ENCODE measurements at places on chromosomes 6 and 20. TPM values are rescaled to one million over a fixed set of nuclear protein-coding genes. Genes with fewer than 3 reads are reported as not detected.

Gene CCN6
- total RNA-seq: not detected

Gene EMILIN3
- total RNA-seq: not detected

Gene ERVFRD-1
- total RNA-seq: not detected

Gene EYA2
- total RNA-seq: not detected

Gene PERP
- total RNA-seq: 24.8 TPM

Gene SPATS1
- not detected for total RNA-seq

Gene RAD21L1
- total RNA-seq: not detected

Gene GMNN
- total RNA-seq: 8.4 TPM

Gene TFAP2C
- 12.3 TPM for total RNA-seq

Gene GRM1
- not detected for total RNA-seq

Gene PRL
- not detected for total RNA-seq

Gene DEFB124
- not detected for total RNA-seq

Gene ENPP3
- total RNA-seq: not detected

- no peak for DNase-seq
Observed at GRCh38 chr6:155254139-155254538, 9.7 kb upstream of the CLDN20 start.

GRCh38 chr20:44388466-44389023 is 33.0 kb downstream of the HNF4A start:
- DNase-seq: peak; percentile 78

GRCh38 chr6:111184827-111185532 is 97.7 kb downstream of the SLC16A10 start:
- no peak for DNase-seq

DNA sequence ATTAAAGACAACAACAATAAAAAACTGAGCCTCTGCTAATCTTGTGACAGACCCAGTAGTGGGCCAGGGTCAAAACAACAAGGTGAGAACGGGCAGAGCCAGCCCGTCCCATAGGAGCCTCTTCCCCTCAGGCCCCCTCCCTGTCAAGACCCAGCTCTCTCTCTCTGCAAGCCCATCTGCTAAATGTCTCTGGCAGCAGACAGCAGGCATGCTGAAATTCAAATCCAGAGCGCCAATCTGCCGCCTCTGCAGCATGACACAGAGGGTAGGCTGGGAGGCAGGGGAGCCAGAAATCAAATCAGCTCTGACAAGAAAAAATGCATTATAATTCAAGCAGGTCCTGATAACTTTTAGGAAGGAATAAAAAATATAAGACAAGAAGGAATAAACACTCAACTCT is 26.3 kb downstream of the METTL24 start:
- peak; percentile 63 for DNase-seq

- peak; percentile 57 for DNase-seq
Observed at GRCh38 chr20:48538058-48538825, 289.6 kb downstream of the PREX1 start.

DNA sequence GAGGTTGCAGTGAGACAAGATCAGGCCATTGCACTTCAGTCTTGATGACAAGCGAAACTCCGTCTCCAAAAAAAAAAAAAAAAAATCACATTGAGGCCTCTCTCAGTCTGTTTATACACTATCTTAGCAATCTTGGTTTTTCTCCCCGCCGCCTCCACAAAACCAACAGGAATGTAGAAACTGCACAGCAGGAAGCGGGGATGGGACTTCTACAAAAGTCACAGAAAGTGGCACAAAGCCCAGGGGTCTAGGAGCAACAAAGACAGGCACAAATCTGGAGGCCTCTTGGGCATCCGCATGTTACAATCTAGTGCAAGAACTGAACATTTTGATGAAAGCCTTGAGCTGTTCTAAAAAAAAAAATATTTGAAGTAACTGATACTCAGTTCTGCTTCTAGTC is 48.6 kb downstream of the KDM1B start:
- no peak for DNase-seq

- DNase-seq: peak; percentile 92
Observed at GRCh38 chr6:36853325-36853724, 14.1 kb upstream of the CPNE5 start.

- peak; percentile 86 for DNase-seq
Observed at GRCh38 chr6:35731736-35732532, 4.9 kb upstream of the ARMC12 start.

- DNase-seq: peak; percentile 27
Observed at GRCh38 chr20:58478141-58478805, 36.9 kb downstream of the APCDD1L start.

GRCh38 chr6:34795836-34796425 is 4.0 kb downstream of the BLTP3A start:
- peak; percentile 51 for DNase-seq

DNA sequence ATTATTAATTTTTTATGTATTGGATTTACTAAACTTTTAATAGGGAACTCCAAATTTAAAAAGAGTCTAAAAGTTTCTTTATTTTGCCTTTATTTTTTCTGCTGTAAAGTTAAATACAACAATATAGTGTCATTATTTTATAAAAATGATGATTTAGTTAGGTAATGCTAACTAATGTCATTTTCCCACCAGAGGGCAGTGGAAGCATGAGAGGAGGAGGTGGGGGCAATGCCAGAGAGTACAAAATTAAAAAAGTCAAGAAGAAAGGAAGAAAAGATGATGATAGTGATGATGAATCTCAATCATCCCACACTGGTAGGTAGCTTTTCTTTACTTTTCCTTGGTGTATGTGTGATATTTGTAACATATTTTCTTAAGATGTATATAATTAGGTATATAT is 20.2 kb upstream of the FHL5 start:
- DNase-seq: peak; percentile 49

DNA sequence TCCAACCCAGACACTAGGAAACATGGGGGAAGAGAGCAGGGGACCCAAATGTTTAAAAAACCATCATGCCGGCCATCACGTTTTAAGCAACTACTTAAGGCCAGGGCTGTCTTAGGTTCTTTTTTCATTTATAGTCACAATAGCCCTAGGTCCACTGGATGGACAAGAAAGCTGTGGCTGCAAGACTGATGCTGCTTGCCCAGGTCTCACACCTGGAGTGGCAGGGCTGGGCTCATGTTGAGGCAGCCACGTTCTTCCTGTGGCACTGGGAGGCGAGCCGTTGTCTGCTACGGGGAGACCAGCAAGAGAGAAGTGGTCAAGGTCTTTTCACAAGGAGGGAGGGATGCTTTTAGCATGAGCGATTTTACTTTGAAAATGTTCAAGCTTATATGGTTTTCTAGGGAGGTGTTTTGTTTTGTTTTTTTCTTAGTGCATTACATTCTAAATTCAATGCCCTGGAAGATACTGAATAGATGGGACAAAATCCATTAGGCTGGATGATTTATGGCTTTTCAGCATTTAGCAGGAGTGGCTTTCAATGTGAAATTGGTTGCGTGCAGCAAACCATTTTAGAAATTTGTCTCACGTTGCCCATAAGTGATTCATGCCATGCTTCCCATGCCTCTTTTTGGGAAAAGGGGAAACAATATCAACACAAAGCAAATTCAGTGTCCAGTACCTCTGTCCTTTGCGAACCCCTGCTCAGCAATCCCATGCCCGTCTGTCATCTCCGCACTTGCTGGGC is 106.6 kb upstream of the SNX9 start:
- DNase-seq: peak; percentile 18

GRCh38 chr6:169720207-169720855 is 4.0 kb downstream of the PHF10 start:
- DNase-seq: no peak

GRCh38 chr6:169079650-169080049 is 174.0 kb downstream of the THBS2 start:
- DNase-seq: no peak

GRCh38 chr6:34095741-34096140 is 50.1 kb downstream of the GRM4 start:
- no peak for DNase-seq

GRCh38 chr20:8434326-8434876 is 302.3 kb downstream of the PLCB1 start:
- DNase-seq: peak; percentile 21

DNA sequence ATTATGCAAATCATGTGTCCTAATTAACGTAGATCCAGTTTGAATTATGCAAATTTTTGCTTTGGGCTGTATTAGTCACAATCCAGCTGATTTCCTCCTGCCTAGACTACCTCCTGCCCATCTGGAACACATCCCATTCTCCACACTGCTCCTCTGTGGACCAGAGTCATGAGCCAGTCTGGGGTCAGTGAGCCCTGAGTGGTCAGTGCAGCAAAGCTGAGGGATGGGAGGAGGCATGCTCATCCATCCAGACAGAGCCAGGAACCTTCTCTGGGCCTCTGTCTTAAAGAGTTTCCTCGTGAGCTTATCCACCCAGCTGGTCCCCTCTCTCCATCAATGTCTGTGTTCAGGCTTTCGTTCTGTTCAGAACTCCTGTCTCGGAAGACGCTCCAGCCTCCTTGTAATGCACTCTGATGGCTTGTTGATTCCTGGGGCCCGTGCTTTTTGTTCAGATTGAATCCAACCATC is 747.8 kb downstream of the PTPRT start:
- no peak for DNase-seq

GRCh38 chr6:119586250-119586882 is 236.8 kb upstream of the MAN1A1 start:
- DNase-seq: no peak

DNA sequence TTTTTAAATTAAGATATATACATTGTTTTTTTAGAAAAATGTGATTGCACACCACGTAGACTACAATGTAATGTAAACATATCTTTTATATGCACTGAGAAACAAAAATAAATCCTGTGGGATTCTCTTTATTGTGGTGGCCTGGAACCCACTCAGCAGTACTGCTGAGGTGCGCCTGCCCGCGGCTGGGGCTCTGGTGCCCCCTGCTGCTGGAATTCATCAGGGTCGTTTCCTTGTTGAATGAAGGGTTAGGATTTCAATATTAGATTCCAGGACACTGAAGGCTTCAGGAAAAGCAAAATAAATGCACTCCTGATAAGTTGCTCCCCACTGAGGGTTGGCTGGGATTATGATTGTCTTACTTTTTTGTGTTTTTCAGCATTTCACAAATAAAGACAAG is 175.8 kb upstream of the GGTLC1 start:
- peak; percentile 9 for DNase-seq

DNA sequence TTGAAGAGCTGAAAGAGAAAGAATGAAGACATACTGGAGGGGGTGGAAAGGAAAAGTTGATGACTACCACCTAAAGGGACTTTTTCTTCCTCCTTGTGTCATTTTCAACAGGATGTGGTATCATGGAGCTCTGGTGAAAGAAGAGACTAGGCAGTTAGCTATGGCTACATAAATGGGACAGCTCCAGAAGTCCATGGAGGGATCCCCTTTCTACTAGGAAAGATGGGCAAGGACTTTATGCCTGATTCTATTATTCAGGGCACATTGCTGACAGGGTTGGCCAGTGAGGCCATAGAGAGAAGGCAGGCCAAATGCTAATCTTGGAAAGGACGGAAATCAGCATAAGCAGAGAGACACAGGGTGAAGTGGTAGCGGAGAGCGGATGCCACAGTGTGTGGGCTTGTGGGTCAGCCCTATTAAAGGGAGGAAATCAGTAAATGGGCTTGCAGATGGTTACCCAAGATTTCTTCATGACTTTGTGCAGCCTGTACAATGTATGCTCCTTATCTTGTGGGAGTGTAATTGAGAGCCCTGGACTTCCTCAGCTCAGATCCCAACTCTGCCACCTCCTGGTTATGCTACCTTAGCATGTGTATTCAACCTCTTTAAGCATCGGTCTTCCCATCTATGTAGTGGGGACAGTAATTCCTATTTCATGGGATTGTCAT is 77.4 kb upstream of the TMEM170B start:
- peak; percentile 25 for DNase-seq

- DNase-seq: peak; percentile 52
Observed at GRCh38 chr20:46324960-46325703, 16.8 kb upstream of the CDH22 start.

- DNase-seq: peak; percentile 62
Observed at GRCh38 chr20:57224641-57225138, 41.8 kb downstream of the BMP7 start.
